Left forelimb (tissue), 1 donor: ENCODE measurements at places on chromosomes 2 and 18.
A peak's percentile ranks its signal among the peaks of the same experiment; 100 is the strongest.

GRCh38 chr2:49108436-49108835 is 45.9 kb downstream of the FSHR start:
- DNase-seq = no peak

DNA sequence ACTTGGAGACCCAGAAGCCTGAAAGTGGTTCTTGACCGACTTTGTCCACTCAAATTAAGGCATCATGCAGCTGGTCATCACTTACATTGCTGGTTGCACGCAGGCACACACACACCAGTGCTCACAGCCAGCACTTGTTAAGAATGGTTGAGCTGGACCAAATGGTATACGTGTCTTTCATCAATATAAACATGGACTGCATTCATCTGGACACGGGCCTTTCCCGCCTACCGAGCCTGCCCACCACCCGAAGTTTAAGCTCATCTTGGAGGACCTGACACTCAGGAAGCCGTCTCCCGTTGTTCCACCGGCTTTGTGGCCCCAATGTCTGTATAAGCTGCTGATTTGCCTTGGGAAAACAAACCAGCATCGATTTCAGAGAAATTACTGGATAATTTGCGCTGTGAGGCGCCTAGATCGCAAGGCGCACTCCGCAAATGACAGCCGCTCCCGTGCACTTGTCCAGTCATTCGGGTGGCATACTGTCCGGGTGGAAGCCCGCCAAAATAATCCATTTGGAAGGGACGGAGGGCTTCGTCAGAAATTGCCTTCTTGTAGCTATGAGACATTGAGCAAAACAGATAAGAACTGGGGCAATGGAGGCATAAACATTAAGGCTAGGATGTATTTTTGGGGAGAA is 40.1 kb upstream of the AKAIN1 start:
- no peak for DNase-seq

DNA sequence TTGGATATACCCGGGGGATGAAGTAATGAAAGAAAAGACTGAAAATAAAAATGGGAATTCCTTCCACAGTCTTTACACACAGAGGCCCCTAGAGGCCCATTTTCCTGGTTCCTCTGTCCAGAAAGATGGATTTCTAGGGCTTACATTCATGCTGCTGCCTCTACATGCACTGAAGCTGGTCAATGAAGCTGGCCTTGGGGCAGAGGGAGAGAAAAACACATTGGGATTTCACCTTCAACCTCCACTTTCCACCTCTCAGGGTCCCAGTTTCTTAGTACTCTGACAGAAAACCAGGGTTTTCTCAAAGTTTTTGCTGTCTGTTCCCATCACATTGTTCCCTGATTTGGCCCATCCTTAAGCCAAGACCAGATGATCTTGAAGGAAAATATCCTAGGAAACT is 154.6 kb upstream of the ZSWIM2 start:
- no peak for DNase-seq

DNA sequence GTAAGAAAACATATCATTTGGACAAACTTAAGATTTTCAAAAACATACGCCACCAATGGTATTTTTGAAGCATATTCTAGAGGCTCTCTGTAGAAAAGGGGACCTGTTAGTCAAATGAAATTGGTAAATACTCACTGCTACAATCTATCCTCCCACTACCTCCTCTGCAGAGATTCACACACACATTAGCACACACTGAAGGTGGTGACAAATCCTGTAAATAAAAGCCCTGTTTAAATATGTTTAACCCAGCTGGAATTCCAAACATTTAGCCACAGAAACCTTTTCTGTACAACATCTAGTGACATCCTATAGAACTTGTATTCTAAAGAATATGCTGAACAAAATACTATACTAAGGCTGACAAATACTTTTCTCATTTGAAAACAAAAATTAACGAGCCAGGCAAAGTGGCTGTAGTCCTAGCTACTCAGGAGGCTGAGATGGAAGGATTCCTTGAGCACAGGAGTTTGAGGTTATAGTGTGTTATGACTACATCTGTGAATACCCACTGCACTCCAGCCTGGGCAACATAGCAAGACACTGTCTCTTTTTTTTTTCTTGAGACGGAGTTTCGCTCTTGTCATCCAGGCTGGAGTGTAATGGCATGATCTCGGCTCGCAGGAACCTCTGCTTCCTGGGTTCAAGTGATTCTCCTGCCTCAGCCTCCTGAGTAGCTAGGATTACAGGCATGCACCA is 25.9 kb downstream of the ALS2 start:
- no peak for DNase-seq

DNA sequence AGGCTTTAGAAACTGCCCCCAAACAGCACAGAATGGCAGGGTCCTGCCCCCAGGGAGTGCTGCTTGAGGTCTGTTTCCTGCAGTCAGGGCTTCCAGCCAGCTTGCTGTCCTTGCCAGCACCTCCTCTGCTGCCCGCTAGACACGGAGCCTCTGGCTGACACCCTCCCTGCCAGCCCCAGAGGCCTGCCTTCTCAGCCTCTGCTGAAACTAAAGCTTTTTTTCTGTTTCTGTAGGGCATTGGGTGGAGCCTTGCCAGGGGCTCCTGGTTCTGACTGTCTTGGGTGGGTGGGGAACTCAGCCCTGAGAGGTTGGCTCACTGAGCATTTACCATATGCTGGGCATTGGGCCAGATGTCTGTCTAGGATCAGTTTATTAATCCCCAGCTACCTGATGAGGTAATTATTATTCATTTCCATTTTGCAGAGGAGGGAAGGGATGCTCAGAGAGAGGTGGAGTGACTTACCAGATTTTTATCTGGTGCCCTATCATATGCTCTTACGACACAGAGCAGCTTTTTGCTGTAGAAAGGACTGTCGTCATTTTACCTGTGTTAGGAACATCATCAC is 35.4 kb downstream of the INPP4A start:
- no peak for DNase-seq

- DNase-seq = no peak
Measured at GRCh38 chr2:218839430-218839829, 7.8 kb upstream of the PRKAG3 start.

- DNase-seq = peak; percentile 73
Measured at GRCh38 chr2:47225061-47225783, 70.1 kb upstream of the STPG4 start.

DNA sequence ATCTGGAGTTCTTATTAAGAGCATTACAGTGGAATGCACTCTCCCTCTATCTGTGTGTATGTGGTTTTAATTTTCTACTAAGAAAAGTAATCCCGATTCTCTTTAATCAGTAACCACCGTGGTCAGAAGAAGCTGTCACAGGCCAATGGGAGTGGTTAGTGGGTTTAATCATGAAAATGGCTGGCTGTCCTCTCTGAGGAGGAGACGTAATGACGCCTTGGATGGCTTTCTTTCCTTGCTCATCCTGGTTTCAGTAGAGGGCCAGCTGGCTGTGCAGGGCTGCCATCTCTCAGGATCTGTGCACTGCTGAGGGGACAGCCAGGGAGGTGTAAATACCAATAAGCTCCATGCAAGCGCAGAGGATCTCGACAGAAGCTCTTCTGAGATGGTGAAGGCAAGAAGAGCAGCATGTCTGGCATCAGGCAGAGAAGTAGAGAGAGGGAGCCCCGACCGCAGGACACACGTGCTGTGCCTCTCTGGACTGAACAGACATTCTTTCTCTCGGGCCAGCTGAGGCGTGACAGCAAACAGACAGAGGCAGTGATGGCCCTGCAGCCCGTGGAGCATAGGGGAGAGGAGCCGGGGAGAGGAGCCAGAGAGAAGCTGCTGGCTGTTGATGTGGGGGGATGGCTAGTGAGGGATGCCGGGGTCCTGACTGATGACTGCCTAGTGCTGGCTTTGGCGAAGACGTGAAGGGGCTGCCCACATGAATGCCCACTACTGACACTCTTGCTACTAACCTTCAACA is 65.1 kb upstream of the DAPL1 start:
- DNase-seq = peak; percentile 49

GRCh38 chr18:12038639-12039539 is 54.8 kb upstream of the ANKRD62 start:
- peak; percentile 87 for DNase-seq

DNA sequence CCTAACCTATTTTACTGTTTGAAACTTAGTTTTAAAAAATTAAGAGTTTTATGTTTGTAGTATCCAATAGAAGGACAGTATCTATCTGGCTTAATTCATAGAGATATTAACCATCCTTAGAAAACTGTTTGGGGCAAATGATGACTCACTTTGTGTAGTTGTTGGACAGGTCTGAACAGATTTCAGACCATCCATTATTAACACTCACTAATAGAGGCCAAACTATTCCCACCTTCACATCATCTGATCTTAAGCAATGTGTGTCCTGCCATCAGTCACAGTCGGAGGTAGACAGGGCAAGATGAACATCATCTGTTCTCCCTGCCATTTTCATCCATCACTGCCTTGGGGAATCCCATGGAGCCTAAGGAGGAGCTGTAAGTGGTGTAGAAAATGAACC is 164.6 kb upstream of the DCC start:
- DNase-seq = no peak

DNA sequence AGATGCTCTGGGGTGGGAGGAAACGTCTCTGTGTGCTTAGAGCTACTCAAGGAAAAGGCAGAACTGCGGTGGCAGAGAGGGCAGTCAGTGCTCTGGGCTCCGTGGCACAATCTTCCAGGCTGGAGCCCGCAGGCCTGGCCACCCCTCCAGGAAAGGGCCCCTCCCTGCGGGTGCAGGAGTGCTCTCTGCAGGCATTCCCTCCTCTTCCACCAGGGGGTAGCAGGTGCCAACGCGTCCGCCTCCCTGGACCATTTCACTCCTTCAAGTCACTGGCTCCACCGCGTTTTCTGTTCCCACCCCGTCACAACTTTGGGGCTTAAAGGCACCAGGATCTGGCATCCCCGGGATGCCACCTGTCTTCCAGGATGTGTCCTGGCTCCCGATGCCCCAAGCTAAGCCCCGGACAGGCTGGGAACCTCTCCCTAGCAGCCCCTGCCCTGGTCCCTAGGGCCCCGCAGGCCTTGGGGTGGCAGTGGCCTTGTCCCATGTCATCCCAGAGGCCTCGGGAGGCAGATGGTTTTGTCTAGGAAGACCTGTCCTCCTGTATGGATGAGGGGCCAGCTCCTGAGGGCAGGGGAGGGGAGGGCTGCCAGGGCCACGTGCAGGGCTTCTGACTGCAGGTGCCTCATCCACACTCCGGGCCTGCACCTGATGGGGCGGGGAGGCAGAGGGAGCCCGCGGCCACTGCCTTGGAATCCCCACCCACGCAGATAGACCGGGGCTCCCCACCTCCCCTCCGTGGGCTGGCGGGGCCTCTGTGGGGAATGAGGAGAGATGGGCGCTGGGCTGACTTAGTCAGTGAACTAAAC is 26.4 kb downstream of the KCNIP3 start:
- DNase-seq = no peak

DNA sequence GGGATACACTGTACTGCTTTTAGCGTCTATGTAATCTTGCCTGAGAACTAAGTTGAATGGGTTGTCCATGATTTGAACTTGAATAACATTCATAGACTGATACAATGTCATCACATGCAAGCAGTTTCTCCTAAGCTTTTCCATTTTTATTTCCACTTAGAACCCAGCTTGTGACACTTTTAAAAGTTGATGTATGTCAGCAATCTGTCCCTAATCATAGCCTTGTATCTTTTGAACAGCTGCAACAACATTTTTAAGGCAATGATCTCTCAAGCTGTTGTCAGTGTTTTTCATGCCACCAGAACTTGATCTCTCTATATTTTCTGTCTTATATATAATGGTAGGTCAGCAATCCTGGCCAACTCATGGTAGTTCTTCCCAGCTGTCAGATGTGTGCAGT is 185.0 kb downstream of the DOK6 start:
- DNase-seq = no peak

DNA sequence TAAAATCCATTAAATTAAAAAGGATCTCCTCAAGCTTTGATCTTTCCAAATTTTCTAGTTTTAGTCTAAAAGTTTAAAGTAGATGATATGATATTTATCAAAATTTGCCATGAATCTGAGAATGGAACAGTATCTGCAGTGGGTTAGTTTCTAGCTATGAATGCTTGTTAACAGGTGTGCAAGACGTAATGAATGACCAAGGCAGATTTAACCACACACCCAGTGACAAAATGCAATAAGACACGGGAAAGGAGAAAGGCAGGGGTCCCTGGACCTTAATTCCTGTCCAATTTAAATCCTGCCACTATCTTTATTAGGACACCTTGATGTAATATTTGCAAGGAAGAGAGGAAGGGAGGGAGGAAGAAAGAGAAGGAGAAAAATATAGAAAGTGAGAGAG is 30.5 kb upstream of the PEX13 start:
- DNase-seq = no peak

GRCh38 chr18:44170208-44170880 is 510.3 kb upstream of the SETBP1 start:
- DNase-seq = no peak

GRCh38 chr2:58215429-58215828 is 25.7 kb downstream of the FANCL start:
- no peak for DNase-seq

DNA sequence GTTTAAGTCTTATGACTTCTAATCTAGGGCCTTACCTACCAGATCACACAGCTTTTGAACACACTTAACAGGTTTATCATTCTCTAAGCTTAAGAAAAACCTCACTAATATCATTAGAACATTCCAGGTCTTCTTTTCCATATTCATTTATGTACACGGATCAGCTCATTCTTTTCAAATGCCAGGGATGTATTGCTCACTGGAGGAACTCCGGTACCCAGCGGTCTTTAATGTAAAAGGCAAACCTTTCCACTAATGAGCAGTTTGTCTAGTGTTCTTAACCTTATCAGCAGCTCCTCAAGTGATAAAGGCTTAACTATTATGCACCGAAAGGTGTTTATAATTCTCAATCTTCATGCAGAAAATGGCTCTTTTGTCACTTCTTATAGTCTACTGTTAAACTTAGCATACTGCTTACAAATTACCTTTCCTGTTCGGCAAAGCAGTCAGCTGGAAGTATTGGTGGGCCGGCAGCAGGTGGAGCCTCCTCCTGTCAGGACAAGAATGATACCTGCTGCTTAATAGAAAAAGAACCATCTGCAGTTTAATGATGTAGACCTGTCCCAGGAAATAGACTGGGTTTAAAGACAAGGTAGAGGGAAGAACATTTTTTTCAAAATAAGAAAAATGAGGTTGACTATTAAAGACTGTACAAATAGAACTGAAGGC is 142.7 kb downstream of the FIGN start:
- no peak for DNase-seq

DNA sequence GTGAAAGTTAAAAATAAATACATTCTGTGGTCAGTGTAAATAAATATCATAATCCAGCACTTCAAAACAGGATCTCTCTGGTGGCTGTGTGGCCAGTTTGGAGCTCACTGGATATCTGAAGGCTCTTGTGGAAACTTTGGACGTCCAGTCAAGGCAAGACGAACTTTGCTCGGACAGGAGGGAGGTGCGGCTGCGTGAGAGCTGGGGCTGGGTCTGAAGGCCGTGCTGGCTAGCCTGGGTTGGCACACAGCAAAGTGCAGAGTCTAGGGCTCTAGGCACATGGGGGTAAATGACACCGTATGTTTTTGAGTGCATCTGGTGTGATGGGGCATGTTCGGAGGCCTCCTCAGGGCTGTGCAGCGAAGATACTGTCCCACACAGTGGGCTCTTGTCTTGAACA is 78.9 kb upstream of the TXNDC2 start:
- no peak for DNase-seq
